ENCODE measurements at places on chromosomes 6 and 20. TPM values are rescaled to one million over a fixed set of nuclear protein-coding genes. Genes with fewer than 3 reads are reported as not detected.

DNA sequence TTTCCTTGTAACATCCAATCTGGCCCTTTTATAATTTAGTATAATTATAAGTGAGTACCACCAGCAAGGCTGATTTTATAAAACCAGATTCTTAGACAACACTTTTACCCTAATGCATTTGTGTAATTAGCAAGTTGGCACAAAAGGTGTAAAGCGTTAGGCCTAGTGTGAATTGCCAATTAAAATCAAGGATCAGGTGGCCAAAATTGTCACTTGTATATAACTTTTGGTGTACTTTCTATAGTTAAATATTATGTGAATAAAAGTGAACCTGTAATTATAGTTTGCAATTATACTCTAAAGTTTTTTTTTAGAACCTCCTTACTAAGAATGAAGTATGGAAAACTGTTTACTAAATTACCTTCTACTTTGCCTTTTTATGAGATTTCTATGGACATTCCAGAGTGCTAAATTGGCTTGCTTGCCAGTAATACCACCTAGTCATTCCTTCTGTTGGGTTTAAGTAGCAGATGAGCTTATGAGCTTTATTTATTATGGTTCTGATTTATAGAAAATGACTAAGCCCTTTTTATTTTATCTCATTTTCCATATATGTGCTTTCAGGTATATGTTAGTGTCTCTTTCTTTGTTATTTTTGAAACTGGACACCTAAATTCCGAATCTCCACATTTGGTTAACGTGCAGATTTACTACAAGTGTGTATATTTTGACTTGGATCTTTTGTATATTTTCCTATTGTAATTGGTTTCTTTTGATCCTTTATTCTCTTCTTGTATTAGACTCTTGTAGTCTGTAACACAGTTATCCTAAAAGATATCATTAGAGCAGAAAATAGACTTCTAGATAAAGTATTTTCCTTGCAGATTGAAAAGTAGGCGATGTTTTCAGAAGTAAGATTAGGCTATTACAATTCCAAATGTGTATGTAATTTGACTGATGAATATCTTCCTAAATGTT, 3.9 kb downstream of the STXBP5 start:
- DNase-seq, result no peak

DNA sequence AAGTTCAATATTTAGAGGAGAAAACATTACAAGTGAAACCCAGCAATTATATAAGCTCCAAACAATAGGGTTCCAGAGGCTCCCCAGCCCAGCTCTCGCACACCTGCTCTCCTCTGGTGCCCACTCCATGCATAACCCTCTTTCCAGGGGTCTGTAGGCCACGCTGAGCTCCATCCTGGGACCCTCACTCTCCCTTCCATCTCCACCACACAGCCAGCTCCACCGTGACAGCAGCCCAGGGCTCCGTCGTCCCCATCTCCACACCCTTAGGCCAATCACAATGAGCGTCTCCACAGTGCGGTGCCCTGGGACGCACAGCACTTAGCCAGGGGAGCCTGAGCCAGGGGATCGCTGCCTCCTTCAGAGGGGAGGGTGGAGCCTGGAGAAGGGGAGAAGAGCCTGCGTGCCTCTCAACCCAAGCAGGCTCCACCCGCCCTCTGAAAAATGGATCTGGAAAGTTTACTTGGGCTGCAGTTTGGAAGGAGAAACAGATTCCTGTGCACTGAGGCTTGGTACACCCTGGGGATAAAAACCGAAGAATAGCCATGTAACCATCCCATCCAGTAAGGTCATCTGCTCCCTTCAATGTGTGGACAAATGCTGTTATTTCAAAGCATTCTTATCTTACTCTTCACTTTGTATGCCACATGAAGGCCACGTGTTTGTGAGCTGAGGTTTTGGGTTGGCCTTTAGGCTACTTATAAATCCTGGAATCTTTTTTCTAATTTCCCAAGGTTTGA, 72.4 kb upstream of the GGTLC1 start:
- DNase-seq, result no peak

APCDD1L gene
- polyA plus RNA-seq, result 8.6 TPM

KCNK15 gene
- not detected for polyA plus RNA-seq

LPIN3 gene
- 2.0 TPM for polyA plus RNA-seq

C20orf204 gene
- polyA plus RNA-seq, result 0.01 TPM

HLA-DRB1 gene
- polyA plus RNA-seq, result not detected
